ENCODE measurements at places on chromosomes 5 and 9.

DNA sequence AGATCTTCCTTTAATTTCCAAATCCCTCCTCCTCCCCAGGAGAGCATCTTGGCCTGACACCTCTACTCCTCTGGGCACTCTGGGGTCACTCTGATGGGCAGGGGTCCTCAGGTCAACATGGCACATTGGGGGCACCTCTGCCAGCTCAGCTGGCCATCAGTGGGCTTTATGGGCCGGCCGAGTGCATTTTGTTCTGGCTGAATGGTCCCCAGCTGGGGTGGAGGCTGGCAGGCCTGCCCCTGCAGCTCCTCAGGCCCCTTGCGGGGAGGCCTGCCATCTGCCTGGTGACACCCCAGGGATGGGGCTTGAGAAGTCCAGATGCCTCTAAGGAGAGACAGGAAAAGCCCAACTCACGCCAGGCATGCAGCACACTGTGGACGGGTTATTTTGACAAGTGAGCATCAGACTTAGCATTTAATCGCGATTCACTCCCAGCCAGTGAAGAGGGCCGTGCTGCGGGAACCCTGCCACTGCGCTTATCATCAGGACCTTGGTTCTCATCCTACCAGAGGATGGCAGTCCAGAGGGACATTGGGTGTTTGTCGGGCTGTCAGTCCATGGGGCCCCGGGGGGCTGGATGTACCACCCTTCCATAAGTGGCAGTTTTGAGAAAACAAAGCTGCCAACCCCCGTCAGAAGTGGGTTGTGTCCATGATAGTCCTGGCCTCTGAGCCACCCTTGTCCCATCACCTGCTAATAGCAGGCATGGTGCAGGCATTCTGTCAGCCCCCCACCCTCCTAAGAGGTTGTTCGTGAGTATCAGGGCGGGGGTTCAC is 21.7 kb downstream of the PHF2 start:
- DNase-seq, result no peak

- DNase-seq, result no peak
Observed at GRCh38 chr9:28927691-28928090, 1354.4 kb upstream of the C9orf72 start.

GRCh38 chr5:154370119-154370518 is 75.7 kb upstream of the SAP30L start:
- DNase-seq, result no peak

DNA sequence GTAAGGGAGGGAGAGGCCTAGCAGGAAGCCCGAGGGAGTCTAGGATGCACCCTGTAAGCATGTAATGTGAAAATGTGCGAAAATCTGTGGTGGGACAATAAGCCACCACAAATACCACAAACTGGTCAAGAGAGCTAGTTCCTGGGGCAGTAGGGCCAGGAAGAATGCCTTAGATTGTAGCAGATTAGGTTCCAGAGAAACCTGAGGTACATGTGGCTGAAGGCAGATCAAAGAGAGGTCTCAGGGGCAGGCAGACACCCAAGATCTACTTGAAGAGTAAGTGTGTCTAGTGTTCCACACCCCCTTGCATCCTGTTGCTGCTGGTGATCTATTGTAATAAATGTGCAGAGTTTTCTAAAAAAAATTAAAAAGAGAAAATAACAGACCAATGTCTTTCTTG is 1677.3 kb upstream of the CDH6 start:
- DNase-seq, result no peak

DNA sequence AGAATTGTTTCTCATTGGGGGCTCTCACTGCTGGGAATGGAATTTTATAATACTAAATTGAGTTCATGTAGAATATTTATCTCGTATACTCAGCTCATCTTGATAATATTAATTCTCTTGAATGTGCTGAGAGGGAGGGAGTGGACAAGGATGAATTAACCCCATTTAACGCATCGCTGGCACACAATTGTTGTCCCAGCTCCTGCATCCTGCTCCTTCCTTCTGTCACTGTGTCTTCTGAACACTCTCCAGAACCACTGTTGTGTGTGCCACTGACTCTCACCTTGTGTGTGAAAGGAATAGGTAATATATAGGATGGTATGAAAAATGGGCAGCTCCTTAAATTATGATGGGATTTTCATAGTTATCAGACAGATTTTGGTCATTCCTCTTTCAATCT is 267.3 kb downstream of the MTRR start:
- DNase-seq, result no peak

GRCh38 chr5:171783051-171783450 is 2.6 kb upstream of the SMIM23 start:
- peak; percentile 7 for DNase-seq

DNA sequence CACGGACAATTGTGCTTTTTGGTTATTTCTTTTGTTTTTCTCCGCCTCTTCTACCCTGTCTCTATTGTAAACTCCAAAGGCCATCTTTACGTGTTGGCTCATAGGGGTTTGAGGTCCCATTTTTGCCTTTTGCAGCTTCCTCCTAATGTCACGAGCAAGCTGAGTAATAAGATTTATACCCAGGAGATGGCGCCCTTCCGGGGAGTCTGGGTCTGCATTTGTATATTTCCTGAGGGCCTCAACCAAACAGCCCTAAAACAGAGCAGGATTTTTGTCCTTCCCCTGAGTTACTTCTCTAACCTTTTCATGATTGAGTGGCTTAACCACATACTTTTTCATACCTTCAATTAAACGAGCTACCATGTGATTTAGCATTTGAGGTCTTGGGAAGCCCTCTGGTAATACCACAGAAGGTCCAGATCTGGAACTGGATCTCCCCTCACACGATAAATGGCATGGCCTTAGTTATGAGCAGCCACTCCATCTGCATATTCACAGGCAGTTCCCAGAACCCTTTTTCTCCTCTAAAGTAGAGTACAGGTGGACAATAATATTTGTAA is 11.2 kb upstream of the CFAP95 start:
- DNase-seq, result peak; percentile 13

- no peak for DNase-seq
Observed at GRCh38 chr5:160427607-160428006, 6.0 kb downstream of the PTTG1 start.

- peak; percentile 96 for DNase-seq
Observed at GRCh38 chr5:39424736-39425637, at the start of gene DAB2. TSS of gene DAB2 (minus strand) at chr5:39424980. CDS start at chr5:39394320, 30,660 bp downstream.

DNA sequence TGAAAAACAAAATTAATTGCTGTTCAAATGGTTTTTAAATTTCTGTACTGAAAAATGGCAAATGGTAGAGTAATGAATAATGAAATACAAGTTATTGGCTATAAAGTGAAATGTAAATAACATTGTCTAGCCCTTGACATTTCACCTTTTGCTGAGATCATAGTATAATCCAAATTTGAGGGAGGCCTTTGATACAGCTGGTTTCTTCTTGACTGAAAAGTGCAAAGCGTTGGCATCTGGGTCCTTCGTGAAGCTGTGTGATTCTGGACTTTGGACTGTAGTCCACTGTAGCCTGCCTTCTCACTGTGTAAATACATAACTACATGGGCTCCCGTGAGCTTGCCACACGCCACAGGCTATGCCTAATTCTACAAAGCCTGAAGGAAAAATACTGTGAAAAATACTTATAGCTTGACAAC is 52.3 kb downstream of the ARHGEF28 start:
- DNase-seq, result no peak

GRCh38 chr5:25006237-25006636 is 361.5 kb upstream of the CDH10 start:
- no peak for DNase-seq

DNA sequence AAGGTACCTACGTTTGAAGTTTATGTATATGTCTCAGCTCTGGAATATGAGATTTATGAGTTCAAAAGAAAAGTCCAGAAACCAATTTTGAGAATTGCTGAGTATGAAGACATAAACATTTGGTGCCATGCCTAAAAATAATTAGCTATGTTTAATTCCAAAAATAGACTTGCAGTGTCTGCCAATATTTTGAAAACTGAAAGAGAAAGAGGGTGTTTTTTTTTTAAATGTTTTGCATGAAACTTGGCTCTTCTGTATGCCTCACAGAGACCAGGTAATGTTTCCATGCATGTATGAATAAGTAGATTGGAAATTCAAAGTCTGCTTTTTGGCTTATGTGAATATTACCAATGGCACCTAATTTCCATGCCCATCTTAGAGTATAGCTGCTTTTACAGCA is 634.4 kb upstream of the C9orf72 start:
- no peak for DNase-seq

DNA sequence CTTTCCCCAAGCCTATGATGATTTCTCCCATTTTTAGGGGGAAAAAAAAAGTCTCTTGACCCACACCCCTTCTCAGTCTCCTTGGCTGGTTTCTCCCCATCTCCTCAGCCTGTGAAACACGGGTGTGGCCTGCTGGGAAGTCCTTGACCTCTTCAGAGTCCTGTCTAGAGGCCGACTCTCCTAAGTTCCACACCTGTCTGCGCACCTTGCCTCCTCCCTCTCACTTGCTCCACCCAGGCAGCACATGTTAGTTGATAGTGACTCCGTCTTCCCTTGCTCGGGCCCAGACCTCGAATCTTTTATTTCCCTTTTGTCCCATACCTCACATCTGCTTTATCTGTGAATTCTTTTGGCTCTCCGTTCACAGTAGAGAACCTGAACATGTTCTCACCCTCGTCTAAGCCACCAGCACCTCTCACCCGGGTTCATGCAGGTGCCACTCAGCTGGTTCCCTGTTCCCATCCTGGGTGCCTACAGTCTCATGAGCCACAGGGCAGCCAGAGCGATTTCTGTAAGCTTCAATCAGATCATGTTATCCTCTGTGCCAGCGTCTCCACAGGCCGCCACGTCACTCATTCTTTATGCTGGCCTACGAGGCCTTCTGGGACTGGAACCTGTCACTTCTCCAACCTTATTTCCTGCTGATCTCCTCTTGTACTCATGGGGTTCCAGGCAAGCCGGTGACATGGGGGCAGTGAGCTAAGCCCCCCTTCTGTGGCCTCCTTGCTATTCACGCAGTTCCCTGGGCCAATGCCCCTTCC is 51.7 kb upstream of the LRRTM2 start:
- no peak for DNase-seq

- DNase-seq, result no peak
Observed at GRCh38 chr5:121870489-121870888, 18.8 kb downstream of the FTMT start.

- no peak for DNase-seq
Observed at GRCh38 chr9:119272500-119273211, 96.6 kb downstream of the BRINP1 start.

DNA sequence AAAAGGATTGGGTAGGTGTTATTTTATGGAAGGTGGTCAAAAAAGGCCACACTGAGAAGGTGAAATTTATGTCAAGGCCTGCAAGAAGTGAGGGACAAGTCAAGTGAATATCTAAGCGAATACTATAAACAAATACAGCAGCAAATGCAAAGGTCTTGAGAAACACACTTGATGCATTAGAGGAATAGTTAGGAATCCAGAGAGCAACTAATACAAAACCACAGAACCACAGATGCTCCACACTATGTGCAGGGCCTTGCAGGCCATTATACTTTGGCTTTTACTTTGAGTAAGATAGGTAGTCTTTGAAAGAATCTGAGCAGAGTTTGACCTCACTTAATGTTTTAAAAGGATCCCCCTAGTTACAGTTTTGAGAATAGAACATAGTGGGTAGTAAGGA is 4.6 kb downstream of the ZNF622 start:
- DNase-seq, result no peak

- no peak for DNase-seq
Observed at GRCh38 chr9:14520341-14520740, 172.9 kb downstream of the ZDHHC21 start.

- no peak for DNase-seq
Observed at GRCh38 chr5:137144656-137145055, 354.5 kb downstream of the SPOCK1 start.

GRCh38 chr9:118104363-118104762 is 400.2 kb downstream of the TLR4 start:
- no peak for DNase-seq

DNA sequence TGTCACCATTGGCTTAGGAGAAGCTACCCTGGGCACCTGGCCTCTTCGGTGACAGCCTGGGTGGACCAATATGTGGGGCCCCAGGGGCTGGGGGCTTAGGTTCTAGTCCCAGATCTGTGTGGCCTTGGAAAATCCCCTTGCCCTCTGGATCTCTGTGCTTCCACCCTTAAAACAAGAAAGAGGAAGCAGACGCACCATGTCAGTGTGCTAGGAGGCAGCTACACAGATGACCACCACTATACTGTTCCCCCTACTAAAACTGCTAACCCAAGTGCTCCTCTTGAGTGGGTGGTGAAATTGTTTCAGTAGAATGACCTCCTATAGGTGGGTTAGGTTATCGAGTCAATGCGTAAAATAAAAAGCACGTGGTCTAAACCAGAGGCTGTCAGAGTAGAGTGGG is 31.0 kb downstream of the AFAP1L1 start:
- no peak for DNase-seq

- DNase-seq, result peak; percentile 44
Observed at GRCh38 chr5:54738118-54738972, 220.8 kb downstream of the SNX18 start.

- no peak for DNase-seq
Observed at GRCh38 chr5:55535199-55535905, 588 bp upstream of the PLPP1 start.

DNA sequence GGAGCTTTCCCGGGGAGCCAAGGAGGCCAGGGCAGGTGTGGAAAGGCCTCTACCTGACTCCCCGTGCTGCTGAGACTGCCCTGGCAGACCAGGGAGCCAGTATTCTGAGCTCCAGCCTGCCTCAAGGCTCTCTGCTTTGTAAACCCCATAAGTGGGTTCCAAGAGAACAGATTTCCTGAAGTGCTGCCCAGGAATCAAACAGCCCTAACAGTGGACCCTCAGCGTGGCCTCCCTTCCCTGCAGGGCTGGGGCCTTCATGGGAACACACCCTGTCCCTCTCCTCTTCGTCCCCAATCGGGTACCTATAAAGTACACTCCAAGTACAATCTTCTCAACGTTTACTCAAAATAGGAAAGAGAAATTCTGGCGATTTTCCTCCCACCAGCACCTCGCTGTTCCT is 252.5 kb downstream of the FSTL4 start:
- no peak for DNase-seq

DNA sequence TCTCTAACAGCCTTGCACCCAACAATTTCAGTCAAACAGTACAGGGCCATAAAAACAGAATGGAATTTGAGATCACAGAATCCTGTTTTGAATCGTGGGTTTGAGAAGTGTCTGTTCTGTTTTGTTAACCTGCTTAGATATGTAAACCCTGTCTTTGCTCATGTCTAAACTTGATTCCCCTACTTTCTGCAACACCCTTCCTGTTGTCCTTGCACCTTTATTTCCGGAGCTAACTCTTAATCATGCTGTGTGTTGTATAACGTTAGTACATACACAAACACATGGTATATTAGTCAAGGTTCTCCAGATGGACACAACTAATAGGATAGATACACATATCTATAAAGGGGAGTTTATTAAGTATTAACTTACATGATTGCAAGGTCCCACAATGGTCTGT is 2229.2 kb upstream of the C9orf72 start:
- DNase-seq, result no peak
